ENCODE measurements at places on chromosomes 2 and 18.

- DNase-seq = no peak
These were observed 685.4 kb upstream of the CELF4 start for GRCh38 chr18:38250971-38251370.

- DNase-seq = no peak
These were observed 282.2 kb upstream of the SOX11 start for GRCh38 chr2:5409898-5410381.

DNA sequence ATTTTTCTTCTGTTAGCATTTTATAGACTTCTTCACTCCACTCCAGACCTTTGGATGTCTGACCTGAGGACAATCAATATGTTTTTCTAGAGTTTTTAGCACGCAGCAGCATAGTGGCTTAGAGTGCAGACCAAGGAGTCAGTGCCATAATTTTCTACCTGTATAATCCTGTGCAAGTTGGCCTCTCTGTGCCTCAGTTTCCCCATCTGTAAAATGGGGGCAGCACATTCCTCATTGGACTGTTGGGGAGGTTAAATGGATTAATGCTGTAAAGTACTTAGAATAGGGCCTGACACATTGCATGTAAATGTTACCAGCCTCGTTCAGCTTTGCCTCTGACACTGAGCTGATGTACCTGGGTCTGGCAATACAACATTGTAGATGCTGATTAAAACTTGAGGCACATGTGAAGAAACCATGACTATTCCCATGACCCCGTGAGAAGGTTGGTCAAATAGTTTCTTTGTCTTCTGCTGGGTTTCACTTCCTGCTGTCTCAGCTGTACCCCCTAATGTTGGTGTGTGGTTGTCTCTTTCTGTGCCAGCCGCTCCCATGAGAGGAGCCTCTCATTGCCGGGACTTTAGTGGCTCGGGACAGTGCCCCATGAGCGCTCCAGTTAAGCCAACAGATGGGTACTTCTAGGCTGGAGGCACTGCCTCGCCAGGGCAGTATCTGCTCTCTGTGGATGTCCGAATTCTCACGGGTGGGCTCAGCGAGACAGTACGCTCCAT, 125.3 kb downstream of the SH3RF3 start:
- DNase-seq = no peak

DNA sequence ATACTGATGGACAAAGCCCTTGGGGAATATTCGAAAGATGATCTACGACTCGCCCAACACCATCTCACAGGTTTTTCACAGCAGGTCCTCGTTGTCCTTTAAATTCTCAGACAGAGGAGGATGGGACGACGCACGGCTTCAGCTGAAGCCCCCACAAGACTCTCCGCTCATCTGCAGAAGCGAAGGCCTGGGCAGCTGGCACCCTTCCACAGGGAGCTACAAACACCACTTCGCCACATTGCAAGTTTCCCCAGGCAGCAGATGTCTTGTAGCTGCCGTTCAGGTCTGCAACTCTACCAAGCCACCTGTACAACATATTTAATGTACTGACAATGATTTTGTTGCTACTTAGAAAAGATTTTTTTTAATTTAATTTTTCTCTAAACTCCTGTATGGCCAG, 642.9 kb downstream of the ZEB2 start:
- DNase-seq = no peak

DNA sequence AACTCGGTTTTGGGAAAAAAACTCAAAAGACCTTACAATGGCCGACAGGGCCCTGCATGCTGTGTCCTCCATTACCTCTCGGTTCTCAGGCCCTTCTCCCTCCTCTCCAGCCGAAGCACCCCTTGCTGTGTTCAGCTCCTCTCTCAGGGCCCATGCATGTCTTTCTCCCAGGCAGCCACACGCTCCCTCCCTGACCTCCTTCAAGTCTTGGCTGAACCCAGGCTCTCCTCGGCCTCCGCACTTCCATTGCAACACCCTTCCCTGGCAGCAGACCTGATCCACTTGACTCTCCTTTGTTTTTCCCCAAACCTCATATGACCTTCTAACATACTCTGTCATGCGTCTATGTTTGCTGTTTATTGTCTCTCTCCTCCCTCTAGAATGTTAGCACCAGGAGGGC, 114.0 kb downstream of the CYP26B1 start:
- DNase-seq = no peak

- no peak for DNase-seq
These were observed 267.3 kb downstream of the ZNF516 start for GRCh38 chr18:76227759-76228158.

DNA sequence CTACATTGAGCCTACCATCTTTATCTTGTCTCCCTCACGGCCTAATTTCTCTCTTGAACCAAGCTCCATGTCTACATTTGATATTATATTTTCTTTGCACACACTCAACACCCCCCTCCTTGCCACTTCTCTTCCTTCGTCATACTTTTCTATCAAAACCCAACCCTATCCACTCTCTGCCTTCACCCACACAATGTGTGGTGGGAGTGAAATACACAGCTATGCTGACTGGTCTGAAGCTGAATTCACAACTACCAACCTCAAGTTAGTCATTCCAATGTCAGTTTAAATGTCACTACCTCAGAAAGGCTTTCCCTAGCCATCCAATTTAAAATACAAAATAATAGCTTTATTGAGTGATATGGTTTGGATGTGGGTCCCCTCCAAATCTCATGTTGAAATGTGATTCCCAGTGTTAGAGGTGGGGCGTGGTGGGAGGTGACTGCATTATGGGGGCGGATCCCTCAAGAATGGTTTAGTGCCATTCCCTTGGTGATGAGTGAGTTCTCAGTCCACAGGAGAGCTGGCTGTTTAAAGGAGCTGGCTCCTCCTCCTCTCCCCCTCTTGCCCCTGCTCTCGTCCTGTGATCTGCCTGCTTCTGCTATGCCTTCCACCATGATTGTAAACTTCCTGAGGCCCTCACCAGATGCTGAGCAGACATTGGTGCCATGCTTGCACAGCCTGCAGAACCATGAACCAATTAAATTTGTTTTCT, 112.1 kb downstream of the DTNB start:
- no peak for DNase-seq

DNA sequence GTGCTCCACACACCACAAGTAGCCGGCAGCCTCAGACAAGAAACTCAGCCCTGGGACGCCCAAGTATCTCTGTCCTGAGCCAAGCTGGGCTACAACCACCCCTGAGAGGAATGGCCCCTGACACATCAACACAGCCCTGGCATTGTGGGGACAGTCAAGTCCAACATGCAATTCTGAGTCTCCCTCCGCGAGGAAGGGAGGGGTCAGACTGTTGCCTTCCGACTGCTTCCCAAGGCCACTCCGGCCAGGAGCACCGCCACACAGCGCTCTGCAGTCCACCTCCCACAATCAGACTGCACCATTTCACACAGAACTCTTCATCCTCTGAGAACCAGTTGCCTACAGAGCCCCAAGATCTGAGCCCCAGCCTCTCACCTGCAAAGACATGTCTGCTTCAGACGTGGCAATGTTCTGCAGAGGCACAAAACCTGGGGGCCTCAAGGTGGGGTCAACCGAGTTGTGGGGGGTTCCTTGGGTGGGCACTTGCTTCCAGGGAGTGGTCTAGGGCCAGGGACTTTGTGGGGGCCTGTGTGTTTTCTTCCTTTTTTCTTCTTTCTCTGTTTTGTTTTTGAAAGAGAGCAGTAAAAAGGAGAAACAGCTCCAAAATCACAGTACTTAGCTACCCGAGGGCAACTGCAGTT, 76.7 kb upstream of the SALL3 start:
- no peak for DNase-seq

DNA sequence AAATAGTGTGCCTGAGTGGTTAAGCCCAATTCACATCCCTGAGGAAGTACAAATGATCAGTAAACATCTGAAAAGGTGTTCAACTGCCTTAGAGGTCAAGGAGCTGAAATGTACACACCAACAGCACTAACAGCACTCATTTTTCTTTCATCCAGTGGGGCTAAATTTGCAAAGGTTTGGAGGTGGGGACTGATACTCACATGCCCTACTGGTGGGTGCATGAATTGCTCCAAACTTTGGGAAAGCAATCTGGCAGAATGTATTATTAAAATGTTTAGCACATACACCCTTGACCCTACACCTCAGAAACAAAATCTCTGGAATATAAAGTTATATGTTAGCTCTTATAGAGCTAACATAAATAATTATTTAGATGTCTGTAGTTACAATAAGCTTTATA, 19.0 kb upstream of the FAM178B start:
- no peak for DNase-seq

DNA sequence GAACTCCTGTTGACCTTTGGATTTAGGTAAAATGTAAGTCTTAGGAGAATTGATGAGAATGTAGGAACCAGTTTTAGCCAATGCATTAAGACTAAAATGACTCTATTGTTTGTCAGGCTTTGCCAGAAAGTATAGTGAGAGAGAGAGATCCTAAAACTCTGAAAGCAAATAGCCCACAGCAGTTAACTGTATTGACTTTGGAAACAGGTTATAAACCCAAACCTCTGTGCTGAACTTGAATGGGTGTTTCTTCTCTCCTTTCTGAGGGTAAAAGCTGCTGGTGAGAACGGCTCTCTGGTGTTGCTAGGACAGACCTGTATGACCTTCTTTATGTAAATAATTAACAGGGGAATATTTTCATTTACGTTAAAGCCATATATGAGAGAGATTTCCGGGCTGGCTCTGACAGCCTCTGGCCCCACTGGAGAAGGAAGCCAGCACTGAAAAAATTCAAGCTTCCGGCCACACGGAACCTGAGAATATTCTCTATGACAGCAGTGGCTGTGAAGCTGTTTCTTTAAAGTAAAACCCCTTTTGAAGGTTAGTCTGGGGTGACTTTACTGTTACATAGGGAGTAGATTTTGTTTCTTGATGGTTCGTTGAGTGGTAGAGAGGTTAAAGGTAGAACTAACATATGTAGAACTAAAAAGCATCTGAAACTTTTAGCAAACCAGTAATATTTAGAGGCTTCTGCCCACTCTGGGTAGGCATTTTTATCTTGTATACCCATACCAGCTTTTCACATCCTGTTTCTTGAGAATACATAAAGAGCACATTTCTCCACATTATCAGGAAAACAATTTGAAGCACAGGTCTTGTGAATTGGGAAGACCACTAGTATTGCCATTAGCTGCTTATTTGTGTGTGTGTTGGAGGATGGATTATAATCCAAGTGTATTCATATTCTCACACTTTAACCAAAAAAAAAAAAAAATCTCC, 123.8 kb downstream of the SPTBN1 start:
- DNase-seq = no peak

DNA sequence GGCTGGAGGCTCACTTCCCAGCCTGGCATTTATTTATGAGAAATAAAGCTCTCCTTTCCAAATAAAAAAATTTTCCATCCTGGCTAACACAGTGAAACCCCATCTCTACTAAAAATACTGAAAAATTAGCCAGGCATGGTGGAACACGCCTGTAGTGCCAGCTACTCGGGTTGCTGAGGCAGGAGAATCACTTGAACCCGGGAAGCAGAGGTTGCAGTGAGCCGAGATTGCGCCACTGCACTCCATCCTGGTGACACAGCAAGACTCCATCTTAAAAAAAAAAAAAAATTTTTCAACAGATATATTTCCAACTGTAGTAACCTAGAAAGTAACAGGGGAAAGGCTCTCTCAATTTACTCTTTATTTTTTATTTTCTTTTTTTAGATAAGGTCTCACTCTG, 6.1 kb upstream of the PCBP1 start:
- DNase-seq = no peak

- DNase-seq = no peak
These were observed 266.7 kb downstream of the ATAD2B start for GRCh38 chr2:23660237-23660636.

DNA sequence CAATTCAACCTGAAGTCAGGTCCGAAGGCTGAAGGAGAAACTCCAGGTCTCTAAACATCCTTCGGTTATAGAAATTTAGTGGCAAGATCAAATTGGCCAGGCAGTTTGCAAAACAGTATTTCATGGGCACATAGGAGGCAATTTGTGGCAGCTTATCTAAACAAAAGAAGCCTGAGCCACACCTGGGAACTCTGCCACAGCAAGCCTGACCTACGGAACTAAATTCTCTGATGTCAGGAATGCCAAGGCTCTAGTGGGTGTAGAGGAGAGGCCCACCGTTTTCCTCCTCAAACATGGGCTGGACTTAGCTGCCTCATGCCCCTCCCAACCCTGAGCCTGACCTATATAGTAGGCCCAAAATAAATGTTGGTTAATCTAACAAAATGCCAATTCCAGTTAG, 16.0 kb downstream of the SATB2 start:
- DNase-seq = no peak

DNA sequence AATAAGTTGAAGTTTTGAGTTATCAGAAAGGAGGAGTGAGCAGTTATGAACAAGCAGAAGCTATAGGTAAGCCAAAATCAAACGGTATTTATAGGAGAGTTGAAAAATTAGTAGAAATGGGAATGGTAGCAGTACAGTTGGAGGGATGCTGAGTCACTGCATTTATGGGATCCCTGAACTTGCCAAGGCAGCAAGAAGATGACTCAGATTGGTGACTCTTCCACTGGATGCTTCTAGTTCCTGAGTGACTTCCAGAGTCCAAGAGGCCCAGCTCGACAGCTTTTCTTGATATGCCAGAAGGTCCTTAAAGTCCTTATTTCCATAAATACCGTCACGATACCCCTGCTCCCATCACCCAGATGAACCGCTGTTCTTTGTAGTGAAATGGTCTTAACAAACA, 31.1 kb upstream of the ACTR3 start:
- no peak for DNase-seq
